Globus pallidus (tissue), 1 donor: ENCODE measurements at places on chromosomes 16 and 17.

GRCh38 chr17:37089956-37090355, 141.2 kb downstream of the AATF start:
- DNase-seq: no peak

- no peak for DNase-seq
Measured at GRCh38 chr16:4723071-4723767, 10.9 kb downstream of the ANKS3 start.

GRCh38 chr17:35257208-35257659, 14.4 kb downstream of the SLFN5 start:
- DNase-seq: no peak

DNA sequence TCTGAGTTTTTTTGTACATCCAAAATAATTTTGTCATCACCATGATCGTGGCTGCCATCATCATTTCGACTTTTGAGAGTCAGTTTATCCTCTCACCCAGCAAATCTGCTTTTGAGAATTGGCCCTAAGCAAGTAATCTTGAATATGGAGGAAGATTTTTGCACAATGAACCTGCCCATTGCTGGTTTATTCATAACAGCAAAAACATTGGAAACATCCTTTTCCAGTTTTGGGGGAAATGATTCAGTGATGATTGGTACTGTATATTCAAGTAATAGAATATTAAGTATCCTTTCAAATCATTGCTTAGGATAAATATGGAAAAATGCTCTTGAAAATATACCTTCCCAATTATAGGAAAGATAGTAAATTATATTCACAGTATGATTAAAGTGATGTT, 53.1 kb downstream of the PRKCA start:
- no peak for DNase-seq

DNA sequence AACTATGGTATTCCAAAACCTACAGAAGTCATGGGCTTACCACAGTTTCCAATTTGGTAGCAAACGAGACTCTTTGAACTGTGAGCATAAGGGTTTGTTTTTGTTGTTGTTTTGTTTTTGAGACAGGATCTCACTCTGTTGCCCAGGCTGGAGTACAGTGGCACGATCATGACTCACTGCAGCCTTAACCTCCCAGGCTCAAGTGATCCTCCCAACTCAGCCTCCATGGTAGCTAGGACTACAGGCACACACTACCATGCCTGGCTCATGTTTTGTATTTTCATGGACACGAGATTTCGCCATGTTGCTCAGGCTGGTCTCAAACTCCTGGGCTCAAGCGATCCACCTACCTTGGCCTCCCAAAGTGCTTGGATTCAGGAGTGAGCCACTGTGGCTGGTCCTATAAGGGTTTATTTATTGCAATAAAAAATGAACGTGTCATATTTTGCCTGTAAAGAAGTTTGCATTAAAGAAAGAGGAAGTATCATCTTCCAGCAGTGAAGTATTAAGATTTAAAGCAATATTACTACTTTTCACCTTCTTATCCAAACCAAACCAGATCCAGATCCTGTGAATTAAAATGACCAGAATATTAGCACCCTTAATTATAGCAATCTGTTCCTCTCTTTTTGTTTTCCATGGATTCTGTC, 37.2 kb downstream of the KCNJ2 start:
- no peak for DNase-seq

- DNase-seq: no peak
Measured at GRCh38 chr16:15031586-15031985, 24.3 kb downstream of the NTAN1 start.
